Hypothalamus (tissue), 51 donors: ENCODE measurements at places on chromosomes 1 and 21.

GRCh38 chr1:183954496-183954895 is 83.0 kb downstream of the COLGALT2 start:
- no peak for DNase-seq

DNA sequence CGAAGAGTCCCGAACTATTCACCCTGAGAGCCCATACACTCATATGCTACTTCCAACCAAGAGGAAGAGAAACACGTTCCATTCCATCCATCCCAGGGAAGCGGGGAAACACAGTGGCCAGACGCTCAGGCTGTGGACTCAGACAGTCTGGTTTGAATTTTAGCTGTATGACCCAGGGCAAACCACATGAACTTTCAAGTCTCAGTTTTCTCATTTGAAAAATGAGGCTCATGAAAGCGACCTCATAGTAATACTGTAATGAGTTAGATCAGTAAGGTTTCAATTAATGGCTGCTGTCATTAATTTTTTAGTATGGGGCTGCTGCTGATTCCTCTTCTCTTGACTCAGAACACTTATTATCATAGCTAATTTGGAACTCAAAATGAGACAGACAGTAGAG is 1.5 kb downstream of the FCRL4 start:
- no peak for DNase-seq

DNA sequence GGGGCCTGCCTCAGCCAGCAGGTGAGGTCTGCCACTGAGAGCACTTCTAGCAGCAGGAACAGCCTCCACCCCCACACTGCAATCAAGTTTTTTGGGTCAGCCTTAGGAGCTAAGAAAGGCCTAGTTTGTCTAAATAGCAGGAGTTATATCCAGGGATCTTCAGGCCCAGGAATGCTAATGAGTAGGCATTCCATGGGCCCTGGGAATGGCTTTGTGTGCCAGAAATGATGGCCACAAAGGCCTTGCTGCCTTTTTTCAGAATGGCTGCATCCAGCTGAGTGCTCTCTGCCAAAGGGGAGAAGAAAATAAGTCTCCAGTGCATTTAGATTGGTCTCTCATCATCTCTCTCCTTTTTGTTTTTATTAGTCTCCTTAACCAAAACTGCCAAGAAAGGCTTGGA is 2.8 kb downstream of the MRTO4 start:
- no peak for DNase-seq

- DNase-seq = no peak
Observed at GRCh38 chr1:117232531-117232930, 21.8 kb upstream of the VTCN1 start.

DNA sequence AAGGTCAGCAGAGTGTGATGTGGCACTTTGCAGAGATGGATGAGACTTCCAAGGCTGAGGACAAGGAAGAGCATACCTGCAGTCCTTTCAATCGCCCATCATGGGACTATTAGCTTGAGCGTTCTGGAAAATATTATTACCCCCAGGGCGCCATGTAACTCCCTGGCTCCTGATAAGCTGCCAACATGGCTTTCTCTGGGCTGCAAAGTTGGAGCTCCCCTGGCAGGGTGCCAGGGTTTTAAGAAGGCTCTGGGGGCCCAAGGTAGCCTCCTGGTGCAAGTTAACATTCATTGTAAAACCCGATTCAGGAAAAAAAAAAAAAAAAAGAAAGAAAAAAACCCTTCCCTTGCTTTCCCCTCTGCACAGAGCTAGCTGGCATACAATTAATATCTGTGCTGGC is 196.7 kb downstream of the PBX1 start:
- no peak for DNase-seq

DNA sequence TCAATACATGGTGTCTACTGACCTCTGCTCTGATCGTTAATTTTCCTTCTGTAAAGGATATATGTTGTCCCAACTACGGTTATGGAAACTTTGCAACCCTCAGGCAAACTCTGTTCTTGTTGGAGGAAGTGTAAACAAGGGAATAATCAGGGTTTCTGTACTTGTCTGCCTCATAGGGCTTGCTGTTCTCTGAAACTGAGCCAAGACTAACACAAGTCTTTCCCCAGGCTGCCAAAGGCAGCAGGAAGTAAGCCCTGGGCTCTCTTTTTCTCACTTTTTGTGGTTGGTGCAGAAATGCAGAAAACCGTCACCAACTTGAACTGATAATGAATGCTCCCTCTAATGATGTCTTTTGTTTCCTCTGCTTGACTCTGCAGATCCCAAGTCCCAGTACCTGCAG is 7.6 kb downstream of the CYP4X1 start:
- no peak for DNase-seq

DNA sequence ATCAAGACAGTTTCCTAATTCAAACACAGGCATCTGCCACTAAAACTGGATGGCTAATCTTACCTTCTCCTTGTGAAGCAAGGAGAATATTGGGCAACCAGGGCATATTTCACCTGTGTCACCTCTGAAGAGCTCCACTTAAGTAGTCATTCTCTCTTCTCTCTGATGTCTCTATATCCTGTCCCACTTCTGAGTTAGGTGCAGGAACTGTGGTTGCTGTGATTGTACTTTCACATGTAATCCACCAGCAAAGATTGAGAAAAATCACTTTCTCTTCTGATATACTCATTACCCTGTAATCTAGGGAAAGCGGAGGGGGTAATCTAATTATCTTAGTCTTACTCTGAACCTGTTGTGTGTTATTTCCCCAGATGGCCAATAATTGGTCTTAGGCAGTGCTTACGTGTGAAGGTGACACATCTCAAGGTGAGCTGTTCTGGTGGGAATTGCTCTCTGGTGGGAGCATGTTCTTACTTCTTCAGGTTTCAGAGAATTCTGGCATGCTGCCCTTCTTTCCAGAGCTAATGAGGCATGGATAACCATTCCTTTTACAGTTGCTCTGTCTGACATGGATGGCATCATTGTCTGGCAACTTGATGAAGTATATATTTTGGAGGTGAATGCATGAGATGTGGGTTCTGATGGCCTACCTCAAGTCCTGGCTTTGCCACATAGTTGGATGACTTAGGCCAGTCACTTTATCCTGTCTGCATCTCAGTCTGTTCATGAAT is 12.0 kb downstream of the XCL2 start:
- DNase-seq = no peak

- DNase-seq = no peak
Observed at GRCh38 chr1:101178341-101178687, 58.5 kb upstream of the S1PR1 start.

DNA sequence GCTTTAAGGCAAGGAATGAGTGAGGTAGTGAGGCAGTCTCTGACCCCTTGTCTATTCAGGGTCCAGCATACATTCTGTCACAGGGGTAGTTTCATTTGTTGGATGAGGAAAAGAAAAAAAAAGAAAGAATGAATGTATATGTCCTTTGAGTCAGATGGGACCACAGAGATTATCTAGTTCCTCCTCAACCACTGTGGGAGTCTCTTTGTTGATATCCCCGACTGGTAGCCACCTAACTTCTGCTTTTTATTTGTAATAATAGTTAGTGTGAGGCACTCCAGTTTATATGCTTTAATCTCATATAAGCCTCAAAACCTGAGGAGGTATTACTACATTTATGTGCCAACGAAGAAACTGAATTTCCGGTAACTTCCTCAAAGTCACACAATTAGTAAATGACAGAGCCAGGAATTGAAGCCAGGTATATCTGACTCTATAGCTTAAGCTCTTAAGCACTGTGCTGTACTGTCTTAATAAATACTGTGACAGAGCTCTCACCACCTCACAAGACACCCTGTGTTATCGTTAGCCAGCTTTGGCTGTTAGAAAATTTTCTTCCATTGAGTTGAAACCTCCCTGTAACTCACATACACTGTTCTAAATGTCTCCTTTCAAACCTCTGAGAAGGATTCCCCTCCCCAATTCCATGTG is 82.2 kb downstream of the MDM4 start:
- DNase-seq = no peak

GRCh38 chr1:202615501-202616354 is 94.5 kb downstream of the SYT2 start:
- no peak for DNase-seq

- DNase-seq = no peak
Observed at GRCh38 chr21:24729568-24729967, 877.7 kb downstream of the MRPL39 start.

DNA sequence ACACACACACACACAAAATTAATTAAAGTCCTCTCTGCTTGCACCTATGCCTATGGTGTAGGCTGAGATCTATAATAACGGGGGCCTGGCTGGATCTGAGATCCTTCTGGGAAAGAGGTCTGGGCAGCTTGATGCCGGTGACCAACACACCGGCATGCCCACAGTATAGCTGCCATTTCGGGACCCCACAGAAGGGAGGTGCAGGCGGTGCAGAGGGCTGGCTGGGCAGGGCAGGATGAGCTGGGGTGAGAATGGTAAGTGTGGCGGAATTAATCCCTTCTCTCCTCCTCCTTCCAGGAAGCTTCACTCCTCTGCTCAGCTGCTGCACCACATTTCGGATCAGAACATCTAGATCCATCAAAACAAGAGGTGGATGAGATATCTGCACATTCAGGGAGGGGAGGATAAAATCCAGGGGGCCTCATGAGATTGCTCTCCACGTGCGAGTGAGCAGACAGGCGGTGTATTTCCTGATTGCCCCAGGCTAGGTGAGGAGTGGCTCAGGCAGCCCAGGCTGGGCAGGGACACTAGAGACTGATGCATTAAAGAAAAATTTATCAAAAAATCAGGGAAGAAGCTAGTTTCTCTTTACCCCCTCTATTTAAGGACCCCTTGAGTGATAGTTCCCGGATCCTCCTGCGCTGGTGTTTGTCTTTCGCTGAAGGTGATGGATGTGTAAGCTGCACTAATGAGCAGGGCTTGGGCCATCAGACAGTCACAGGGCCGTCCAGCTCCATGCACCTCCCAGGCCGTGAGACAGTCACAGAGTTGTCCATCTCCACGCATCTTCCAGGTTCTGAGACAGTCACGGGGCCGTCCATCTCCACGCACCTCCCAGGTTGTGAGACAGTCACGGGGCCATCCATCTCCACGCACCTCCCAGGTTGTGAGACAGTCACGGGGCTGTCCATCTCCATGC is 449.9 kb downstream of the PTPRU start:
- no peak for DNase-seq

- peak; percentile 79 for DNase-seq
Observed at GRCh38 chr1:227318016-227318852, at the start of gene CDC42BPA. Gene CDC42BPA (minus strand): TSS chr1:227318492. CDS start chr1:227317182, 1,310 bp downstream.

GRCh38 chr1:154405747-154406571 is 816 bp downstream of the IL6R start:
- DNase-seq = peak; percentile 88
